Activated naive CD8-positive, alpha-beta T cell treated with anti-CD3 and anti-CD28 coated beads, Interleukin-2, amount 10 ng/mL, durations not matched to agents 7 days and 5 days (primary cell): ENCODE measurements at places on chromosomes 5 and 9. TPM values are rescaled to one million over a fixed set of nuclear protein-coding genes. Genes with fewer than 3 reads are reported as not detected.

The HSPB3 gene
- total RNA-seq: not detected

DNA sequence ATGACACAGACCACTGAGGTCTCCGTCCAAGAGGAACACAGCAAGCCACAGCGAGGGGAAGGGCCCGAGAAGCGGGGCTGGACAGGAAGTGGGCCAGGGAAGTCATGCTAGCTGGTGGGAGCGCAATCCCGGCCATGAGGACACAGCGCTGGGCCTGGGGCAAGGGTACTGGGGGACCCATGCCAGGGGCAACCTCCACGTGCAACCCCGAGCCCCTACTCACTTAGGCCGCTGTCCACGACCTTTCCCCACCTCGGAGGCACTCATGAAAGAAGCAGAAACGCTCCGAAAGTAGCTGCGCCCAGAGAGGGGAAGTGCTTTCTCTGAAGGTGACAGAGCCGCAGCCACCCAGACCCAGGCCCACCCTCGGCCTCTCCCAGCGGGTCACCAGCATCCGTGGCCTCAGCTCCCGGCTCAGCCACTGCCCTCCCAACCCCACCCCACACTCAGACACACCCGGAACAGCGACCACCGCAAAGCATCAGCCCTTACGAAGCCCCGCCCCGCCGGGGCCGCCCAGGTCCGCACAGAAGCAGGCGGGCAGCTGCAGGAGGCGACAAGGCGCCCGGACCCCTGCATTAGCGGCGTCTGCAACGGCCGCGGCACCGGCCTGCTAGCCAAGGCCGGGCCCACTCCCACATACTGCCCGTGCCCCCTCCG, 782 bp downstream of the BICD2 start:
- peak overlapping the region; percentile 90 for H3K27ac ChIP-seq
- H3K27me3 ChIP-seq: no peaks in the 10 kb centered on the region
- H3K4me1 ChIP-seq: peaks cover 43% of the 10 kb centered on the region
- H3K4me3 ChIP-seq: peak overlapping the region; percentile 94
- H3K36me3 ChIP-seq: no peaks in the 10 kb centered on the region

The ZNF474 gene
- 0.30 TPM for total RNA-seq

The PALM2AKAP2 gene
- not detected for total RNA-seq
